Ammon's horn (tissue), 1 donor: ENCODE measurements at places on chromosomes 12 and 14.

DNA sequence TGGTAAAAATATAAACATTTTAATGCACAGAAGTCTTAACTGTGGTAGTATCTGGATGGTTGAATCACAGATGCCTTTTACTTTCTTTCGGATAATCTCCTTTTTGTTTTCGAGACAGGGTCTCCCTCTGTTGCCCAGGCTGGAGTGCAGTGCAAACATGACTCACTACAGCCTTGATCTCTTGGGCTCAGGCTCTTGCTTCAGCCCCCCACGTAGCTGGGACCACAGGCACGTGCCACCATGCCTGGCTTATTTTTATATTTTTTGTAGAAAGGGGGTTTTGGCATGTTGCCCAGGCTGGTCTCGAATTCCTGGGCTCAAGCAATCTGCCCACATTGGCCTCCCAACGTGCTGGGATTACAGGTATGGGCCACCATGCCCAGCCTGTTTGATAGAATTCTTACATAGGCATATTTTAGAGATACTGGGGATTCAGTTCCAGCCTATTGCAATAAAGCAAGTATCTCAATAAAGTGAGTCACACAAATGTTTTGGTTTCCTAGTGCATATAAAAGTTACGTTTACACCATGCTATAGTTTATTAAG lies 99.2 kb downstream of the SNAPC1 start:
- no peak for DNase-seq

GRCh38 chr12:2376908-2377657 lies 324.3 kb downstream of the CACNA1C start:
- no peak for DNase-seq

DNA sequence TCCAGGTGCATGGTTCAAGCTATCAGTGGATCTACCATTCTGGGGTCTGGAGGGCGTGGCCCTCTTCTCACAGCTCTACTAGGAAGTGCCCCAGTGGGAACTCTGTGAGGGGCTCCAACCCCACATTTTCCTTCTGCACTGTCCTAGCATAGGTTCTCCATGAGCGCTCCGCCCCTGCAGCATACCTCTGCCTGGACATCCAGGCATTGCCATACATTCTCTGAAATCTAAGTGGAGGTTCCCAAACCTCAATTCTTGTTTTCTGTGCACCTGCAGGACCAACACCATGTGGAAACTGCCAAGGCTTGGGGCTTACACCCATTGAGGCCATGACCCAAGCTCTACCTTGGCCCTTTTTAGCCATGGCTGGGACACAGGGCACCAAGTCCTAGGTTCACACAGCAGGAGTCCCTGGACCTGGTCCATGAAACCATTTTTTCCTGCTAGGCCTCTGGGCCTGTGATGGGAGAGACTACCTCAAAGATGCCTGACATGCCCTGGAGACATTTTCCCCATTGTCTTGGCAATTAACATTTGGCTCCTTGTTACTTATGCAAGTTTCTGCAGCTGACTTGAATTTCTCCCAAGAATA lies 76.8 kb downstream of the CRADD start:
- DNase-seq, result no peak

- DNase-seq, result no peak
Measured at GRCh38 chr12:102462386-102462785, 18.0 kb downstream of the IGF1 start.

DNA sequence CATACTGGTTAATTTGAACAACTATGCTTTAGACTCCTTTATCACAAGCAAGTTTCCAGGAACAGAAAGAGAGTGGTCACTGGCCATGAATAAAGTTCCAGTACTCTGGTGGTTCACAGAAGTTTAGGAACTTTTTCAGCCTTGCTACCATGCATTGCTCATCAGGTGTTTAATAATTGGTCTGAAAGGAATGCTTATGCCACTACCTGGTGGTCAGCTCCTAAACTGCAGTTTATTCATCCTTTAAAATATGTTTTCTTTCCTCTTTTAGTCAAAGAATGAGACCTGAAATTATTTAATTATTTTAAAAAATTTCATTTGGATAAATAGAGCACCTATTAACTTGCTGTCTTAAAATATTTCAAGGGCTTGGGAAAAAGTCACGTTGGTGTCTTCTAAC lies 260.1 kb upstream of the OR4E1 start:
- no peak for DNase-seq

GRCh38 chr14:33904609-33905008 lies 46.3 kb downstream of the EGLN3 start:
- DNase-seq, result no peak

DNA sequence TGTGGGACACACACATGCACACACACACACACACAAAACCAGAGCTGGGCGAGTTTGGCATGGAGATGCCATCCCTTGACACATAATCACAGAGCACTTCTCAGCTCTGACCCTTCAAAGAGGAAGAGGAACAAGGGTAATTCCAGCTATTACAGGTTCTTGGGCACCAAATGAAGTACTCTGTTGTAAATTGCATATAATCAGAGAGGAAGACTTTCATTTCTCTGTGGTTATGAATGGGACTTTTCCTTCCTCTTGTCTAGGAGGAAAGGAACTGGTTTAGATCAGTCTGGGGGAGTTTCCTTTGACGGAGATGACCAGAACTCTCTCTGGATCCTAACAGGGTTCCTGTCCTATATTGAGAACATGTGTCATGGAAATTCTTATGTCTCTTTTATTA lies 26.4 kb upstream of the FGF6 start:
- DNase-seq, result no peak

GRCh38 chr14:105489542-105490266 lies 1.3 kb upstream of the TEDC1 start:
- peak; percentile 85 for DNase-seq

DNA sequence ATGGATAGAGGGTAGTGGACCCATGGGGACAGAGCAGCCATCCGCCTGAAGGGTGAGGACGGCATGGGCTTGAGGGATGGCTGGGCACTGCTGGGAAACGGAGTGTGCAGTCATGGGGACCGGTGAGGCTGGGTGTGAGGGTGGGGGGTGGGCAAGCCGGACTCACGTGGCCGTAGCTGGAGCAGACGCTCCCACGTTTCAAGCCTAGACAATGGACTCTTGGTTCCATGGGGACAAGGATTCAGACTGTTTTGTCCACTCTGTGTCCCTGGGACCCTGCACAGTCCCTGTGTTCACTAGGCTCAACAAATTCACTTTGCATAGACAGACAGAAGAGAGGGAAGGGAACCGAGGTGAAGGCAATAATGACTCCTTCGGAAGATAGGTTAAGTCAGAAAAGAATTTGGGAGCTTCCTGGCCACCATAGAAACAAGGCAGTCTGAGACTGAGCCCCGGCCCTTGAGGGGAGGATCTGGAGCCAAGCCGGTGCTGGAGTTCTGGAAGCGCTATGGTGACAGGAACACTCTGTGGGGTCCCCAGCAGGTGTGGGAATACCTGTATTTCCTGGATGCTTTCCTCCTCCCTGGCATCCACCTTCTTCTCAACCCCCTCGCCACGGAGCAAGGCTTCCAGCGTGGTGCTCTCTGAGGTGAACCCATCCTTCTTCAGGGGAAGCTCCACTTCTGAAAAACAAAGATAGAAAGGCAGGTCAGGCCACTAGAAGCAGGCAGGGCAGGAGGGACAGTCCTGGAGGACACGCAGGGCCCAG lies 162.5 kb downstream of the DPF3 start:
- peak; percentile 62 for DNase-seq

- no peak for DNase-seq
Measured at GRCh38 chr14:40386433-40386832, 954.2 kb upstream of the FBXO33 start.

- no peak for DNase-seq
Measured at GRCh38 chr12:57781801-57782200, 786 bp upstream of the TSFM start.

DNA sequence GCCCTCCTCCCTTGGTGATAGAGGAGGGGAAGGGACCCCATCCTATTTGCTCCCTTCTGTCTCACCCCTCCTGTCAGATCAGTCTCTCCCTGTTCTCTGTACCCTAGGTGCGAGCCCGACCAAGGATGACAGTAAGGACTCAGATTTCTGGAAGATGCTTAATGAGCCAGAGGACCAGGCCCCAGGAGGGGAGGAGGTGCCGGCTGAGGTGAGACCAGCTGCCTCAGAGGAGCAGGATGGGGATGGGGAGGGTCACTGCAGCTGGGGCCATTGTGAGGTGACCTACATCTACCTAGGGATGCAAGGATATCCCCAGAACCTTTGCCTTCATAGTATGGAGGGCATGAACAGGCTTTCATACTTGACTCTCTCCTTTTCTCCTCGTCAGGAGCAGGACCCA lies 22.2 kb downstream of the AGAP2 start:
- DNase-seq, result no peak

DNA sequence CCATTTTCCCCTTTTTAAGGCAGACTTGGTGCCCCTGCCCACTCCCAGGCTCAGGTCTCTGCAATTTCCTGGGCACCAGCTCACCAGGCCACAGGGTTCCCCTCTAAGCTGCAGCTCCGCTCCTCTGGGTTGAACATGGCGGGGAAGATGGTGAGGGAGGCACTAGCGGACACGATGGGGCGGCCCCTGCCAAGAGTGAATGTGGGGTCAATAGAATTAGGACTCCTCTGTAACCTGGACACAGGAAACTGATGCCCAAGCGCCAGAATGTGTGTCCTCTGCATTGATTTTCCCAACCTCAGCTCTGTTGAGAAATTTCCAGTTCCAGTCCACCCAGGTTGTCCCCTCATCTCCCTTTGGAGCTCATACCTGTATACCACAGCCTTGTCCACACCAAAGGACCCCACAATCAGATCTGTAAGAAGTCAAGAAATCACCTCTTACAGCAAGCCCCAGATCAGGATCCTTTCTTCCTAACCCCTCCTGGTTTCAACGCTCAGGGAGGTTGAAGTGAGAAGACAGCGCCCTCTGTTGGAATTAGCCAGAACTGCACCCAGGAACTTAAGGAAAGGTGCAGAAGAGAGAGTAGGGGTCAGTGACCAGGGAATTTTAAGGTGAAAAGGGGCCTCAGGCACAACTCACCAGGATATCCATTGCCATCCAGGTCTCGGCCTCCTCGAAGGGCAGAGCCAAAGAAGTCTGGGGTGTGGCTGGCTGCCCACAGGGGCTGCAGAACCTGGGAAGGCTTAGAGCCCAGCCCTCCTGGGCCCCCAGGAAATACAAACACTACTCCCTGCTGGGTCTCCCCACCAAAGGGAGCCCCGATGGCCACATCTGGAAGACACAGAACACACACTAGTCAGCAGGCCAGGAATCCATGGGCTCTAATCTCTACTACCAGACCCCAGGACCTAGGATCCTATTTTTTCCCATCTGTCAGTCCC lies 14.7 kb downstream of the ITGA5 start:
- peak; percentile 39 for DNase-seq

- peak; percentile 84 for DNase-seq
Measured at GRCh38 chr12:54603173-54603814, 14.8 kb upstream of the PPP1R1A start.

GRCh38 chr14:21852061-21852664 lies 178.5 kb upstream of the OR4E1 start:
- DNase-seq, result peak; percentile 75

DNA sequence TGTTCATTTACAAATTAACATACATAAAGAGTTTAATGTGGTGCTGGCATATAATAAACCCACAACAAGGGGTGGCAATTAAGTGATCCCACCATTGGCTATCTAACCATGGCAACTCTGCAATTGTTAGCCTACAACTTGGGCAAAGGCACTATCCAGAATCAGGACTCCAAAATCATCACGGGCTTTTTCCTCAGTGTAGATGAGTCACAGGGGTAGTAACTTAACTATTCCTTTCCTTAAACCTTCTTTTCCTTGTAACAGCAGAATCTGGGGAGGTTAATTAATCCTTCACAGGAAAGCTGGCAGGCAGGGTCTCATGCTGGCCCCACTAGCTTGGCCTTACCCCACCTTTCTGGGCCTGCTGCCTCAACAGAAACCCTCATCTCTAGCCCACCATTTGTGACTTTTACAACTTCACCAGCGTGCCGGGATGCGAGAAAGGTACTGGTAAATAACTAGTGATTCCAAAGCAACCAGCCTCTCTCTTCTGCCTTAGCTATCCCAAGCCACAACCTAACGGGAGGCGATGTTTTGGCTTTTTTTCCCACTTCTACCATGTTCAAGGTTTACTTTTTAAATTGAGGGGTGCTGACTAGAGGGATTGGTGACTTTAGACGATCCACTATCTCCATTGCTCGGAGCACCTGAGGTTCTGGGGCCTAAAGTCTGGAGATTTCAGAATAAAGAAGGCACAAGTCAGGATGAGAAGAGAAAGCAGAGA lies 744 bp downstream of the ATP5MC2 start:
- DNase-seq, result no peak
